ENCODE measurements at places on chromosomes 2 and 18. TPM values are rescaled to one million over a fixed set of nuclear protein-coding genes. Genes with fewer than 3 reads are reported as not detected.

The AKAIN1 gene
- not detected for total RNA-seq

The PRADC1 gene
- total RNA-seq = 9.6 TPM

The CENPA gene
- 21.4 TPM for total RNA-seq

The DNAH7 gene
- 0.09 TPM for total RNA-seq

The LYG2 gene
- total RNA-seq = not detected

The PSTPIP2 gene
- 3.6 TPM for total RNA-seq

The DQX1 gene
- 1.6 TPM for total RNA-seq

The TCF23 gene
- total RNA-seq = not detected

The MAP2 gene
- total RNA-seq = 0.87 TPM

The MTERF4 gene
- total RNA-seq = 36.6 TPM

The POTEI gene
- total RNA-seq = 1.2 TPM

The SLC1A4 gene
- total RNA-seq = 1.9 TPM

The SIX3 gene
- total RNA-seq = 0.55 TPM

The EML6 gene
- total RNA-seq = 0.64 TPM

The CKAP2L gene
- 18.8 TPM for total RNA-seq

The RGPD4 gene
- total RNA-seq = 0.07 TPM

The GKN2 gene
- not detected for total RNA-seq

The NDUFAF7 gene
- 108 TPM for total RNA-seq

The TAF4B gene
- 20.4 TPM for total RNA-seq

The TEKT4 gene
- total RNA-seq = not detected

The ALPG gene
- 1.4 TPM for total RNA-seq

The MATN3 gene
- 13.5 TPM for total RNA-seq

The ALPI gene
- not detected for total RNA-seq

The RPL31 gene
- total RNA-seq = 1,893 TPM

The RND3 gene
- 62.6 TPM for total RNA-seq

The PGAP1 gene
- total RNA-seq = 21.0 TPM

The TMEM185B gene
- 29.0 TPM for total RNA-seq

The LIMS3 gene
- 0.46 TPM for total RNA-seq

The SPR gene
- total RNA-seq = 7.6 TPM

The MAPK4 gene
- 1.9 TPM for total RNA-seq

The CD28 gene
- not detected for total RNA-seq

The SIX2 gene
- total RNA-seq = not detected

The ABHD1 gene
- total RNA-seq = 0.31 TPM

The RAPGEF4 gene
- 1.4 TPM for total RNA-seq

The ACTG2 gene
- total RNA-seq = 1.4 TPM

The SULT1C3 gene
- total RNA-seq = not detected

The RNF125 gene
- total RNA-seq = 9.4 TPM

The SALL3 gene
- 52.4 TPM for total RNA-seq

The FAM117B gene
- 24.5 TPM for total RNA-seq

The MC4R gene
- not detected for total RNA-seq

The DUSP11 gene
- 21.4 TPM for total RNA-seq

The RTP5 gene
- total RNA-seq = not detected

The NR4A2 gene
- 1.5 TPM for total RNA-seq

The KCNF1 gene
- total RNA-seq = 3.2 TPM

The SERPINB7 gene
- not detected for total RNA-seq

The CDH2 gene
- total RNA-seq = 36.2 TPM

The VSNL1 gene
- 9.9 TPM for total RNA-seq

The GNAL gene
- 23.8 TPM for total RNA-seq

The NYAP2 gene
- not detected for total RNA-seq

The TANK gene
- 23.9 TPM for total RNA-seq

The STEAP3 gene
- total RNA-seq = 15.9 TPM

The RAB17 gene
- 31.9 TPM for total RNA-seq

Measured in H9 (cell line).